ENCODE measurements at places on chromosomes 6 and 20.
A peak's percentile ranks its signal among the peaks of the same experiment; 100 is the strongest.

DNA sequence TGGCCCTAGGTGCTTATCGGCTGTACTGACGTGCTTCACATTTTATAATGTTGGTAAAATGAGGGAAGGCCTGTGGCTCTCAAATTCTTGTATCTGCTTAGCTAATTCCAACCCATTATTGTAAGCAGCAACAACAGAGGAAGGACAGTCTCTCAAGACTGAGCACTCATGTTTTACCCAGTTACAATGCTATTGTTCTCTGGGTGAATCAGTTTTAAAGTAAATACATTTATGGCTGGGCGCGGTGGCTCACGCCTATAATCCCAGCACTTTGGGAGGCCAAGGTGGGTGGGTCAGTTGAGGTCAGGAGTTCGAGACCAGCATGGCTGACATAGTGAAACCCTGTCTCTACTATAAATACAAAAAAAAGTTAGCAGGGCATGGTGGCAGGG, 194.6 kb downstream of the PRKN start:
- no peak for DNase-seq

DNA sequence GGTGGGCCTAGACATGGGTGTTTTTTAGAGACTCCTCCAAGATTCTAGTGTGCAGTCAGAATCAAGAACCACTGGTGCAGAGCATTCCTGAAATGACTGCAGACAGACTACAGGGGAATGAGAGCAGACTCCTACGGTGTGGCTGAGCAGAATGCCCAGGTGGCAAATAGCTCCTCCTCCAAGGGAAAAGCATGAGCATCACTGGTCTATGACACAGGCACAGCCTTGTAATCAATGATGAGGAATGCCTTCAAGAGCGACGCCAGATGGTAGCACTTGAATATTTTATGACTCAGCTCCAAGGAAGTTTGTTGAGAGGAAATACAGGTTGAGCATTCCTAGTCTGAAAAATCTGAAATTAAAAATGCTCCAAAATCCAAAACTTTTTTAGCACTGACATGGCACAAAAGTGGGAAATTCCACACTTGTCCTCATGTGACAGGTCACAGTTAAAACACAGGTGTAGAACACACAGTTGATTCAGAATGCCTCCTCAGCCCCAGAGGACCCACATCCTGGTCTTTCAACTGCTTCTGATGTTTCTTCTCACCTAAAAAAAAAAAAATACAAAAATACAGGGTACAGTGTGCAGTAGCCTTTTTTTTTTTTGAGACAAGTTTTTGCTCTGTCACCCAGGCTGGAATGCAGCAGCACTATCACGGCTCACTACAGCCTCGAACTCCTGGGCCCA, 10.6 kb upstream of the FAM8A1 start:
- DNase-seq, result peak; percentile 20

GRCh38 chr6:152248980-152249379, 388.2 kb downstream of the SYNE1 start:
- no peak for DNase-seq

- DNase-seq, result no peak
Observed at GRCh38 chr20:61802721-61803311, 262.9 kb downstream of the TAF4 start.

- no peak for DNase-seq
Observed at GRCh38 chr6:75991941-75992340, 80.5 kb downstream of the IMPG1 start.

DNA sequence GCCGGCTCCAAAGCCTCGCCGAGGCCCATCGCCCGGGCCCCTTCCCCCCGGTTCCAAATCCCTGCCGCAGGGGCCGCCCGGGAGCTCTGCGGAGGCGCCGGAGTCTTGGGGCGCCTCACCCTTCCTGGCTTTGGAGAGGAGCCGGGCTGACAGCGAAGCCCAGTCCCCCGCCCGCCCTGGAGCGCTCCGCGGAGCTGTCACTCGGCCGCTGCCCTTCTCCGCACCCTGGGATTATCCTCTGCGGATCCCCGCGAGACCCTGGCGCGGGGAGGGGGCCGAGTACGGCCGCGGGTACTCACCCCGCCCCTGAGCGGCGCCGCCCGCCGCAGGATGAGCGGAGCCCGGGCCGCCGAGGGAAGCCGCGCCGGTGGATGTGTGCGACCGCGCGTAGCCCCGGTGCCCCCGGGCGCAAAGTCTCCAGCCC, 343 bp downstream of the SNAP91 start:
- no peak for DNase-seq

- no peak for DNase-seq
Observed at GRCh38 chr6:99110029-99110428, 162.3 kb upstream of the FBXL4 start.

DNA sequence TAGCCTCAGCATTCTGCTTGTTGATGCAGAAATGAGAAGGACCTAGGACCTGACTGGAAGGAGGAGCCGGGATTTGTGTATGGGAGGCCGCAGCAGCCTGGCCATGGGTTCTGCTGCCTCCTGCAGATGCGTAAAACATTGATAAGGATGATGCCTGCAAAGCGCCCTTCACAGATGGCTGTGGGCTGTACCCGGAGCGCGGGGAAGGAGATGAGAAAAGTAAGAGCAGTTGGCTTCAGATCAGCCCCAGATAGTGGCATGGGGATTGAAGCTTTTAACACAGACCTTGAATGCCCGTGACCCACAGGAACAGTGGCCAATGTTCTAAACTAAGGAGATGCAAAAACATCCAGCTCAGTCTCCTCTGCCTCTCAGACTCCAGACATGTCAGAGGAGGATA, 136.4 kb upstream of the KCNG1 start:
- no peak for DNase-seq

DNA sequence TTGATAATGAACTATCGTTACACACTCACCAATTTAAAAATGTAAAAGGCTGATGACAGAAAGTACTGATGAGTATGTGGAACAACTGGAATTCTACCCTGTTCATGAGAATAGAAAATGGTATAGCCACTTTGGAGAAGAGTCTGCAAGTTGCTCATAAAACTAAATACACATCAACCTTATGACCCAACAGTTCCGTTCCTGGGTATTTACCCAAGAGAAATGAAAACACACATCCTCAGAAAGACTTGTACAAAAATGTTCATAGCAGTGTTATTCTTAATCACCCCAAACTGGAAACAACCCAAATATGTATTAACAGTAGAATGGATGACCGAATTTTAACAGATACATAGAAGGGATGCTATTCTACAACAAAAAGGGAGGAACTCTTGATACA, 145.7 kb upstream of the LRFN2 start:
- no peak for DNase-seq

GRCh38 chr6:27502508-27503435, 29.9 kb upstream of the ZNF184 start:
- no peak for DNase-seq

DNA sequence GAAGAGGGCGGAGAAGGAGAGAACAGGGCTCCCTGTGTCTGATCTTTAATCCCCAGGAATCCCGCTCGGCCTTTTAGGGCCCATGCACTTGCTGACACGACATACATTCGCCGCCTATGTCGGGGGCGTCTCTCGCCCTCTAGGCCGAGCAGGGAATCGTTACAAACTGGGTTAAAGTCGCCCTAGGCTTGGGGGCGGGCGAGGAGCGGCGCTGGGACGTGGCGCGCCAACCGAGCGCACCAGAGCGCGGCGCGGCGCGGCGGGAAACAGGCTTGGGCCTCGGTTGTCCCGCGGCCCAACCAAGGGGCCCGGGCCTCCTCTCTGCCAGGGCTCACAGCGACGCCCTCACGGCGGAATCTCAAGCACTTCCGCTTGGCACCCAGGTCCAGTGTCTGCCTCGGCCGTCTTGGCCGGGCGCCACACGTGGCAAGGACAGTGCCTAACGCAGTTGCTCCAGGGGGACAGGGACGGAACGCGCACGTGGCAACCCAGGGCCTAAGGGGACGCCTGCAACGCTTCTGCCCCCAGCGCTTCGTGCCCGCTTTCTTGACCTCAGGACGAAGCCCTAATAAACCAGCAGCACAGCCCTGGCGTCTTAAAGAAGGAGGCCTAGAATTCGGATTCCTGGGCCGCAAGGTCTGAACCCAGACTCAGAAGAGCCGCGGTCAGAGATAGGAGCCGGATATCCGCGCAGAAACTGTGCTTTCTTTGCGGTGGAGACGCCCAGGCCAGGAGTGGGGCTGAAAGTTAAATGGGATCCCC, 71.5 kb downstream of the NCR2 start:
- no peak for DNase-seq

- DNase-seq, result no peak
Observed at GRCh38 chr6:167298127-167298526, 7.0 kb downstream of the UNC93A start.

- DNase-seq, result no peak
Observed at GRCh38 chr6:72621291-72622093, at the start of gene KCNQ5. Gene KCNQ5 (plus strand): TSS chr6:72622064.

DNA sequence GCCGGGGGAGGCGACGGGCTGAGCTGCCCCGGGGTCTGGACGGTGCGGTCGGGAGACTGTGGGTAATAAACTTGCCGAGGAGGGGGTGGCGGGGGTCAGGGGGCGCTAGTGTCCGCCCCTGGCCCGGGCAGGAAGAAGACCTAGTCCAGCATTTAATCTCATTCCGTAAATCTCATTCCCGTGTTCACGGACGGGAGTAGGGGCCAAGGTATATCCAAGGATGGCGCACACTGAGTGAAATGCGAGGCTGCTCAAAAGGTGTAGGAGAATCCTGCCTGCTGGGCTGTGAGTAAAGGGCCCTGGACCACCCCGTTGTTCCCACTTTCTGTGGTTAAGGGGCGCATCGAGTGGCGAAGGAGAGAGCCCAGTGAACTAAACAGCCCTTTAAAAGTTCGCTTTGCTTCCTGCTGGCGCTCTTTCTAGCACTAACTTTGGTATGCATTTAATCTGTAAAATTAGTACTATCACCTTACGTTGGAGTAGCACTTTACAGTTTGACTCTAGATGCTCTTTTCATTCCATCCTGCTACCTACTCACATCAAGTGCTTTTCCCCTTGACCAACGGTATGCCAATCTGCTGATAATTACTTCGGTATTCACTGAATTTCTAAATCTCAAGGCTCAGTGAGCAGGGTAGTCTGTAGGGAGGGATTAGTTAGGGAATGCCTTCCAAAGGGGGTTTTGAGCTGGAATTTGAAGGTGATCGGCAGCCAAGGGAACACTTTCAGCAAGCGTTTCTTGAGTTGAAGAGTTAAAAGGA, 730 bp downstream of the PARD6B start:
- DNase-seq, result no peak

DNA sequence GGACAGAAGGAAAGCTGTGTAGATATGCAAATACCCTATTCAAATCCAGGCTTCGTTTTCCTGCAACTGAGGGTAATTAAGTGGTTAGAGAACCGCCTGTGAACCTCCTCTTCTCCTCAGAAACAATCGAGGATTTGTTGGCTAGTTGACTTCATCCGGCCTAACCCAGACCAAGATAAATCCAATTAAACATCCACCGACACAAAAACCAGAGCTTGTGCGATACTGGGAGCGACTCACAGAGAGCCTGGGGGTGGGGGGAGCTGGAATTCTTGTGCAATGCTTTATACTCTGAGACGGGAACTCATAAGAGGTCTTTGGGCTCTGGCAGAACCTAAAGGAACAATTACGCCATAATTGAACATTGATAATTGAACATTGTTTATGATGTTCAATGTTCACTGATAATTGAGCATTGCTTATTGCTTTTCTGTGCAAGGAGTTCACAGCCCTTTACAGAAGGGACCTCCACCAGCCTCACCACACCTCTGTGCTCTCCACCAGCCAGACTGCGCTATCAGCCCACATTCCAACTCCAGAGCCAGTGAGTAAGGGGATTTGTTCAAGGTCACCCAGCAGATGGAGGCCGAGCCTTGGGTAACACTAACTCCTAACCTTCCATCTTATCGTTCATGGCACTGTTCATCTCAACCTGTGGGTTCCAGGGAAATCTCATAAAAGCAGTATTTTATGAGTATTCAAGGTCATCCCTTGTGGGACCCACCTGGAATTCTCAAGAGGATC, 429.6 kb upstream of the JARID2 start:
- no peak for DNase-seq

DNA sequence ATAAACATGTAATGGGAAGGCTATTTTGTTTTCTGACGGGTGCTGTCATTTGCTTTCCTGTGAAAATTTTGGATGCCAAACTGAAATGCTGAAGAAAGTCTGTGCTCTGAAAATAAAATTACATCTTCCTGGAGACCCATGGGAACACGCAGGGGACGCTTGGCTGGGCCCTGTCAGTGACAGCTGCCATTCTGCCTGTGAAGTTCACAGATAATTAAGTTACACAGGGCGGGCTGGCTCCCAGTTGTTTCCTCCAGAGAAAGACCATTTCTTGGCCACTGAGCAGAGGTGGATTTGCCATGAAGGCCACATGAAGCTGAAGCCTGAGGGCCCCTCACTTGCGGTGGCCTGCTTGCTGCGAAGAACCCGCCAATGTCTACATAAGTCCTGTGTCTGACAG, 93.5 kb downstream of the TMEM170B start:
- DNase-seq, result no peak

DNA sequence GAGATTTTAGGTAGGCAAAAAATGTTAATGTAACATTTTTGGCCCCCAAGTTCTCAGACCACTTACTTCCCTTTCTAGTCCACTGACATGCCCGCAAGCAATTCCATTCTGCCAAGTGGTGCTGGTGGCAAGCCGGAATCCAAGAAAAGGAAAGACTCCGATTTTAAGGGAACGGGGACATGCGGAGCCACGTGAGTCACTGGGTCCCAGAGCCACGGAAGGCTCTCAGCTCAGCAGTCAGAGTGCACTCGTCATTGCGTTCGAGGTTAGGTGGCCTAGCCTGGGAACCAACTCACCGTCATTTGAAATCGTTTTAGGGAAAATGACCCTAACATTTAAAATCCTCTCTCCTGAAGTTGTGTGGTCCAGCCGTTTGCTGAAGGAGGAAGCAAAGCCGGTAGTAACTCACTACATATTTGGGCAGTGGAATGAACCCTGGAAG, 711 bp upstream of the SIRT5 start:
- no peak for DNase-seq

DNA sequence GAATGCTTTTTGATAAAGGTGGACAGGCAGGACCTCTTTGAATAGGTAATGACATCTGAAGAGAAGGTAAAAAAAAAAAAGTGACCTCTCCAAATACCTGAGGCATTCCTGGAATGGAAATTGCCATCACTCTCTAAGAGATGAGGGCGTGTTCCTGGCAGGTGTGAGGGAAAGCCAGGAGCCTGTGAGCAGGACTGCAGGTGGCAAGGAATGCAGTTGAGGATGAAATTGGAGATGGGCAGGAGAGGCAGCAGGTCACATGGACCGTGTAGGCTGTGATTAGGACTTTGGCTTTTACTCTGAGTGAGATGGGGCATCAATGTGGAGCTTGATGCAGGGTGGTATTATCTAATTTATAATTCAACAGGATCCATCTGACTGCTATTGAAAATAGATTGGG, 227.4 kb downstream of the LRFN2 start:
- DNase-seq, result no peak

All from glomerular endothelial cell (primary cell).